ENCODE measurements at places on chromosomes 4 and X.

DNA sequence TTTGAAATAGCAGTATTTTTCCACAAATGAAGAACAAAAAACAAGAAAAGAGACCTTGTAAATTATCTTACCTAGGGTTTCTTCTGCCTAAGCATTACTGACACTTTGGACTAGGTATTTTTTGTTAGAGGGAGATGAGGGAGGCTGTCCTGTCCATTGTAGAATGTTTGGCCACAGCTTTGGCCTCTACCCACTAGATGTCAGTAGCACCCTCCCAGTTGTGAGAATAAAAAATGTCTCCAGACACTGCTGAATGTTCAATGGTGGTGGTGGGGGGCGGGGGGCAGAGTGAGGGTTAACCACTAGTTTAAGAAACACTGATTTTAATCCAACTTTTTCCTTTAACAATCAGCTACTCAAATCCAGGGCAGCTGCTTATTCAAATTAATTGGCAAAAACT is 25.8 kb downstream of the OTUD4 start:
- no peak for DNase-seq

DNA sequence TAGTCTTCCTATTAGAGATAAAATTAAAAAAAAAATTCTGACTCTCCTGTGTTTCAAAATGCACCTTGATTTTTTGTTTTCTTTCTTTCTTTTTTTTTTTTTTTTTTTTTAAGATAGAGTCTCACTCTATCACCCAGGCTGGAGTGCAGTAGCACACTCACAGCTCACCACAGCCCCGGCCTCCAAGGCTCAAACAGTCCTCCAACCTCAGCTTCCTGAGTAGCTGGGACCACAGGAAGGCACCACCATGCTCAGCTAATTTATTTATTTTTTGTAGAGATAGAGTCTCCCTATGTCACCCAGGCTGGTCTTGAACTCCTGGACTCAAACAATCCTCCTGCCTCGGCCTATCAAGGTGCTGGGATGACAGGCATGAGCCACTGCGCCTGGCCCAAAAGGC is 41.1 kb upstream of the TMEM184C start:
- no peak for DNase-seq

DNA sequence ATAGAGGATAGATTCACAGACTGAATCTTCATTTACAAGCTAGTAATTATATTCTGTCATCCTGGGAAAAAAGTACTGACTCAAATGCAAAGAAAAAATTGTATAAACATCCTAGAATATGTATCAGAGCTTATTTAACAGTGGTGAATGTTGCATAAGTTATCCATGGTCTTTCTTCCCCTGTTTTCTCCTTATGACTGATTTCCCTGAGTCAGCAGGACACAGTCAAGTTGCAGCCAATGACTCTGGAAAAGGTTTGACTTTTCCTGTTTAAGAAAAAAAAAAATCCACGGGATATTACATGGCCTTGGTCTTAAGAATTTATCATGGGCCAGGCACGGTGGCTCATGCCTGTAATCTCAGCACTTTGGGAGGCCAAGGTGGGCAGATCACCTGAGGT is 36.5 kb downstream of the INPP4B start:
- no peak for DNase-seq

DNA sequence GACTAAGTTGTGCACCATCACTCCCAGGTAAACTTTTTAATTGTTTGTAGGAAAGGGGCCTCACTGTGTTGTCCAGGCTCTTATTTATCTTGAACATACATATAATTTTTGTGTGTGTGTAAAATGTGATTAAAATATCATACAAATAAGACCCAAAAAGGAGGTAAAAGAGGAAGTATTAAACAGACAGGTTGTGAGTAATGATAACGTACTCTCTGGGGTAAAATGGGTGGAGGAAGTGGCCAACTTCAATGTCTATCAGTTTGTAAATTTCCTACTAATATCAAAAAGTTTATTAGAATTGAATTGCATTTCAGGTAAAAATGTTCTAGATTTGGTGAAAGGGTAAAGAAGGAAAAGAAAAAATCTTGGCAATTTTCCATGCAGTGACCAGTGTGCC is 48.8 kb downstream of the SULT1E1 start:
- DNase-seq, result no peak

GRCh38 chrX:24542756-24543155 is 77.7 kb downstream of the PDK3 start:
- DNase-seq, result no peak

GRCh38 chr4:123616951-123617461 is 220.4 kb downstream of the SPRY1 start:
- DNase-seq, result no peak

DNA sequence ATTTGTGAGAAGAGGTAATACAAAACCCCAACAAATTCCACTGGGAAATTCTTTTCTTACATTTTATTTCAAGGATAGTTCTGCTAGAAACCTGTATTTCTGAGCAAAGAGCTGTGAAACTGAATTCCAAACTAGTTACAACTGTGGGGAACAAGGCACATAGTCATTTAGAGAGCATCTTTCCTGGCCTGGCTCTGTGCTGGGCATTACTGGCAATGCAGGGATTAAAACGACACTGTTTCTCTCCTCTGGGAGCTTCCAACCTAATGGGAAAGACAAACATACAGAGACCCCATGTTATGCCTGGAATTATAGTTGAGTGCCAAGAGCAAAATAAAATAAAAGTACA is 36.5 kb downstream of the SUPT20HL1 start:
- no peak for DNase-seq

DNA sequence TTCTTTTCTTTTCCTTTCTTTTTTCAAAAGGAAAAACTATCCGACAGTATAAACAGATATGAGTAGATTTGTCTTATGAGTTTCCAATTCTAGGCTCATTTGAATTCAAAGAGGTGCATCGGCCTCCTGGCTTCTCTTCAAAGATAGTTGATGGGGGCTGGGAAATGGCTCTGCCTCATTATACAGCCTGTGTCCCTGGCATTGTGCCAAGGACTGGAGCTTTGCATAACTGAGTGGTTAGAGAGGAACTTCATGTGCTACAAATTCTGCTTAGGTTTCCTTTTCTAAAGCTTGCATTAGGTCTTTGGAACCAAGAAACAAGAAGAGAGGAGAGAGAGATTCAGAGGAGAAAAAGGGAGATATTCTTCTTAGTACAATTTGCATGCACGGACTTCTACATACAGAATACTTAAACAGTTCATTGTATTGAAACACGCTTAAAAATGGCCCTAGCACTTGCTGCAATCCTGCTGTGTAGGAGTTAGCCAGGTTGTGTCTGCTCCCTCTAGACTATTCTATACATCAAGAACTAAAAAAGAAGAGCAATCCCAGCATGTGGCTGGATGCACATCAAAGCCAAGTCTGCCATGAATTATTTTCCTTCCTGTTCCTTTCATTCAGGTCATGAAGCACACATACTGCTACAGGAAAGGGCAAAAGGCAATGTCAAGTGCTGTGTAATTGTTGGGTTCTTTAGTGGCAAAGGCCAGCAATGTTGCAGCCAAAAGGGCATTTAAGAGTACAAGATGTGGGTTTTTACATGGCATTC is 70.9 kb downstream of the INTS12 start:
- peak; percentile 43 for DNase-seq

GRCh38 chr4:151753056-151753455 is 7.8 kb downstream of the GATB start:
- no peak for DNase-seq

DNA sequence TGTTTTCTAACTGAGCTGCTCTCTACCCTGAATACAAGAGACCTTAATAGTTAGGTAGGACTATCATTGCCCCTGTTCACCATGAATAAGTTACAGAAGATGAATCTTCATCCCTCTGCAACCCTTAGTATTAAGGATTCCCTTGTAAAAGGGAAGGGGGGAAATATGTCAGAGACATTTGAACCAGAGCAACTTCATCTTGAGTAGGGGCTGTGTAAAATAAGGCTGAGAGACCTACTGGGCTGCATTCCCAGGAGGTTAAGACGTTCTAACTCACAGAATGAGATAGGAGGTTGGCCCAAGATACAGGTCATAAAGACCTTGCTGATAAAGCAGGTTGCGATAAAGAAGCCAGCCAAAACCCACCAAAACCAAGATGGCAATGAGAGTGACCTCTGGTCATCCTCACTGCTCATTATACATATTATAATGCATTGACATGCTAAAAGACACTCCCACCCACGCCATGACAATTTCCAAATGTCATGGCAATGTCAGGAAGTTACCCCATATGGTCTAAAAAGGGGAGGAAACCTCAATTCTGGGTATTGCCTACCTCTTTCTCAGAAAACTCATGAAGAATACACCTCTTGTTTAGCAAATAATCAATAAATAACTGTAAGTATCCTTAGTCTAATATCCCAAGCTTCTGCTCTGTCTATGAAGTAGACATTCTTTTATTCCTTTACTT is 19.5 kb upstream of the TMPRSS11B start:
- DNase-seq, result no peak

GRCh38 chr4:147709999-147710398 is 21.9 kb upstream of the ARHGAP10 start:
- no peak for DNase-seq

GRCh38 chr4:876780-877179 is 50.9 kb upstream of the CPLX1 start:
- no peak for DNase-seq

DNA sequence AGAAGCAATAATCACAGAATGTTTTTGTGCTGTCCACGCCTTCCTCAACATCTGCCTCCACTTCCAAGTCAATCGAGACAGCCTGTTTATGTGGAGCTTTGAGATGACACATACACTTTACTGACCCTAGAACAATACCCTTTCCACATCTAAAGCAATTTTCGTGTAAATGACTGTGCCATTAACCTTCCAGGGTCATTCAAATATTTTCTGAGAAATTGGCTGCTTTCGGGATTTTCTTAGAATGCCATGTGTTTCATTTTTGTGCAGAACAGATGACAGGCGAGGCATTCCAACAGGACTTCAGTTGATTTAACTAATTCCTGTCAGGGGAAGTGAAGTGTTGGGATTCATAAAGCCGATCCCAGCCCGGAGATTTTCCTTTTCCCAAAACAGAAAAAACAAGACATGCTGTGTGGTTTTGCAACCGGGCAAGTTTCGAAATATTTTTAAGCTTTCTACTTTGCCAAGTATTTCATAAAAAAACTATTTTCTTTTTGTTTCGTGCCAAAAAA is 73.9 kb downstream of the SORBS2 start:
- DNase-seq, result no peak

DNA sequence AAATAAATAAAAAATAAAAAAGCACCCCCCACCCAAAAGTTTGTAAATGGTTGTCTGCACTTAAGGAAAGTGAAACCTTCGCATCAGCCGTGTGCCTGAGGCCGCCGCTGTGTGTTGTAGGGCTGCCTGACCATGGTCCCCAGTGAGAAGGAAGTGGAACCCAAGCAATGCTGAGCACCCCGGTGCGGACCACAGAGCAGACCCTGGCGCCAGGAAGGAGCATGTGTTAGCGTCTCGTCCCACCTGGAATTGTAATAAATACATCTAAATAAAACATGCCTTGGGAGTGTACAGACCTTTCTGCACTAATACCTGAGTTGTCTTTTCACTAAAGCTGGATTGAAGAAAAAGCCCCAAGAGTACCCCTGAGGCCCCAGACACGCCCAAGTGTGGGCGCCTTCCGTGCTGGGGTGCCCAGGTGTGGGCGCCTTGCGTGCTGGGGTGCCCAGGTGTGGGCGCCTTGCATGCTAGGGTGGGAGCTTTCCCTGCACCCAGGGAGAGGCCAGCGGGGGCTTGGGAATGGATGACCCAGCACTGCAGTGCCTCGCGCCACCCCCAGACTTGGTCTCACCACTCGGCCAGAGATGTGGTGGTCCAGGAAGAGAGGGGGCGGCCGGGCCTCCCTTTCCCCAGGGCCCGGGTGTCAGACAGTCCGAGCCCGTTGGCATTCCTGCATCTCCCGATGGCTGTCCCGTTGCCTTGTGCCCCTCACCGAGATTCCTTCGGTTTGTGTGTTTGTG is 33.7 kb downstream of the HTT-AS start:
- DNase-seq, result peak; percentile 71

- no peak for DNase-seq
Observed at GRCh38 chrX:33307911-33308354, 96.6 kb upstream of the DMD start.

DNA sequence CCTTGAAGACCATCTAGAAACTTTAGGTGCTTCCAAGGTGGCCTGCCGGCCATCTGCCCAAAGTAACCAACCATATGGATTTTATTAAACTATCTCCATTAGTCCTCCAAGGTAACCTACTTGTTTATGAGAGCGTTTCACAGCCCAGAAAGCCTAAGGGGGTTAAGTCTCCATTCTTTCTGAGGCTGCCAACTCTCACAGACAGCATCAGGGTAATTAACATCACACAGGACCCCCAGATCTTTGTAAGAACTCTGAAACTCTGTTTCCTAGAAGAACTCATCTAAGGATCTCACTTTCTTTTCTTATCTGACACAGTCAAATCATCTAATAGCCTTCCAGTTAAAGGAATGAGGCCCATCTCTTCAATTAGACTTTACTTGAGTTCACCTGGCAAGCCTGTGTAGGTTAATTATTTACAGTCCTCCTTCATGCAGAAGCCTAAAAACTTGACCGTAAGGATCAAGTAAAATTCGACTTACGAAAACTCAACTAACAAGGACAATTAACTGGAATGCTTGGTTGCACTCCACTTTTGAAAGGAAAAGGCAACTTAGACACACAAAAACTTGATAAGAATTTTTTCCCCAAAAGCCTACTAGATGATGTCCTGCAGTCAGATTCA is 252.5 kb downstream of the GRIA3 start:
- no peak for DNase-seq

Data from GM06990 (cell line).